ENCODE measurements at places on chromosomes 7 and 10. TPM values are rescaled to one million over a fixed set of nuclear protein-coding genes. Genes with fewer than 3 reads are reported as not detected.

The GRID2IP gene
- total RNA-seq, result not detected

The HOXA11 gene
- total RNA-seq, result 63.5 TPM

The TRIM50 gene
- not detected for total RNA-seq

The CHST15 gene
- total RNA-seq, result 9.7 TPM

The ASAH2B gene
- total RNA-seq, result 2.8 TPM

The CRHR2 gene
- not detected for total RNA-seq

GRCh38 chr10:3737864-3738263 lies 47.1 kb downstream of the KLF6 start:
- no peaks in the 10 kb centered on the region for H3K27me3 ChIP-seq
- no peak overlapping the region for H3K4me3 ChIP-seq
- no peaks in the 10 kb centered on the region for H3K36me3 ChIP-seq
- no peak overlapping the region for H3K27ac ChIP-seq
- no peaks in the 10 kb centered on the region for H3K4me1 ChIP-seq

- H3K4me1 ChIP-seq, result no peaks in the 10 kb centered on the region
- no peak overlapping the region for H3K27ac ChIP-seq
- H3K27me3 ChIP-seq, result no peaks in the 10 kb centered on the region
- no peaks in the 10 kb centered on the region for H3K36me3 ChIP-seq
- no peak overlapping the region for H3K4me3 ChIP-seq
- DNase-seq, result no peak
Observed at GRCh38 chr10:49029666-49030065, 85.7 kb downstream of the VSTM4 start.

- H3K27ac ChIP-seq, result no peak overlapping the region
- peaks cover 4% of the 10 kb centered on the region for H3K4me1 ChIP-seq
- DNase-seq, result no peak
- no peaks in the 10 kb centered on the region for H3K27me3 ChIP-seq
- H3K36me3 ChIP-seq, result no peaks in the 10 kb centered on the region
Observed at GRCh38 chr7:55033236-55033846, 14.5 kb downstream of the EGFR start.

DNA sequence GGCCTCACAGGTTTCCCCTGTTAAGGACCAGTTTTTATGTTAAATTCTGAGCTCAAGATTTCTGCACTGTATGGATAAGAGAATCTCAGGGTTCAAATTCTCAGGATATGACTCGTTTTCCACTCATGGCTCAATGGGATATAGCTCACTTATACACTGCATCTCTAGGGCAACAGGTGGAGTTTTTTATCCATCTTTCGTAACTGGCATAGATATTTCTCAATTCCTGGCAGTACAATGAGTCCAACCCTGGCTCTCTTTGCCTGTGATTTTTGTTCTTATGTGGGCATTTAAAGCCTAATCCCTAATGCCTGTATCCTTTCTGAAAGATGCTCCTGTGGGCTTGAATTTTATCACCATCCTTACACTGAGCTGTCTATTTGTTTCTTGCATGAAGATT lies 7.6 kb downstream of the CCDC172 start:
- no peaks in the 10 kb centered on the region for H3K4me1 ChIP-seq
- no peak overlapping the region for H3K4me3 ChIP-seq
- DNase-seq, result no peak

DNA sequence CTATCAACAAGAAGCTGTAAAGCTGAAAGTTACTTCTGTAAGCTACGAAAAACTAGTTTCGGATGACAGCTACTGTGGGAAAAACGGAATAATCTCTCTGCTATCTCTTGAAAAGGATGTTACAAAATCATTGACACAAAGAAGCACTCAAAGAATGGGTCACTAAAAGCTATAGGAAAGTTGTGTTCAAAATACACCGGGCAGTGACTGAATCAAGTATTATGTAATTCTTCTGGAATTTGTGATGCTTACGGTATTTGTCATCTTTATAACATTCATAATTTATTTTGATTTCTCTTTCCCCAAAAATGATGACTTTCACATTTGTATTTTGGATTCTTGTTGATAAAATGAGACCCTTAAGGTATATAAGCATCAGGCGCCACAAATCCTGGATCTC lies 112.1 kb upstream of the KLF6 start:
- H3K4me3 ChIP-seq, result no peak overlapping the region
- DNase-seq, result no peak
- no peaks in the 10 kb centered on the region for H3K27me3 ChIP-seq
- H3K27ac ChIP-seq, result peak overlapping the region; percentile 65
- no peaks in the 10 kb centered on the region for H3K36me3 ChIP-seq
- H3K4me1 ChIP-seq, result no peaks in the 10 kb centered on the region

GRCh38 chr10:29776246-29776645 lies 141.5 kb upstream of the SVIL start:
- no peak overlapping the region for H3K4me3 ChIP-seq
- no peaks in the 10 kb centered on the region for H3K36me3 ChIP-seq
- H3K27ac ChIP-seq, result no peak overlapping the region
- DNase-seq, result no peak
- no peaks in the 10 kb centered on the region for H3K27me3 ChIP-seq

GRCh38 chr7:68752485-68753178 lies 845.6 kb upstream of the AUTS2 start:
- H3K36me3 ChIP-seq, result no peaks in the 10 kb centered on the region
- H3K4me1 ChIP-seq, result no peaks in the 10 kb centered on the region
- no peak overlapping the region for H3K27ac ChIP-seq
- H3K4me3 ChIP-seq, result no peak overlapping the region
- DNase-seq, result no peak

DNA sequence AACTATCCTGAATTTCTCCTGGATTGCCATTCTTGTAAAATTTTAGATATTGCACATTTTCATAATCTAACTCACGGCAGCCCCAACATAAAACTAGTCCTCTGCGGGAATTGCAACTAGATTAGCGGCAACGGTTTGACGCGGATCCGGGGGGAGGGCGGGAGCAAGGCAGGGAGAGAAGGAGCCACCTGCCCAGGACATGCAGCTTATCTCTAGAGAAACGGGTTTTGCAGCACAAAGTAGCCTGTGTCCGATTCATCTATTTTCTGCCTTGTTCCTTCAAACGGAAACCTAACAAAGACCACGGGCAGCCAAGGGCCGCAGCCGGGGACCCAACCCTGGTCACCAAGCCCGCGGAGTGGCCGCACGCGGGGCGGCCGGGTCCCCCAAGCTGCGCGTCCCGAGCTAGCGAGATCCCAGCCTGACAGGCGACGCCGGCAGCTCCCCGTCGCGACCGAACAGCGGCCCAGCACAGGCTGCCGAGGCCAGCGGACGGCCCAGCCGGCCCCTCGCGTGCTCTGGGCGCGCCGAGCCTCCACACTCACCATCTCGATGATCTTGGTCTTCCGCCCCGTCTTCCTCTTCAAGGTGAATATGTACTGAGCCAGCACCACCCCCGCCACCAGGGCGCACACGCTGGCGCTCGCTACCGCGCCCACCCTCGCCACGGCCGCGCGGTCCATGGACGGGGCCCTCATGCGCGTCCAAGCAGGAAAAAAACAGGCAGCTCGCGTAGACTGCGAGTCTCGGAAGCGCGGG lies at the start of gene NT5C3A:
NT5C3A (minus strand) TSS at position 754 of the 759 bp plus-strand sequence; CDS start at position 683, 71 bp downstream.
- no peaks in the 10 kb centered on the region for H3K27me3 ChIP-seq
- peak within 1 kb of the TSS; percentile 95 for H3K27ac ChIP-seq
- peaks cover 3% of the 10 kb centered on the region for H3K4me1 ChIP-seq
- H3K36me3 ChIP-seq, result no peaks in the 10 kb centered on the region
- peak within 1 kb of the TSS; percentile 98 for H3K4me3 ChIP-seq

DNA sequence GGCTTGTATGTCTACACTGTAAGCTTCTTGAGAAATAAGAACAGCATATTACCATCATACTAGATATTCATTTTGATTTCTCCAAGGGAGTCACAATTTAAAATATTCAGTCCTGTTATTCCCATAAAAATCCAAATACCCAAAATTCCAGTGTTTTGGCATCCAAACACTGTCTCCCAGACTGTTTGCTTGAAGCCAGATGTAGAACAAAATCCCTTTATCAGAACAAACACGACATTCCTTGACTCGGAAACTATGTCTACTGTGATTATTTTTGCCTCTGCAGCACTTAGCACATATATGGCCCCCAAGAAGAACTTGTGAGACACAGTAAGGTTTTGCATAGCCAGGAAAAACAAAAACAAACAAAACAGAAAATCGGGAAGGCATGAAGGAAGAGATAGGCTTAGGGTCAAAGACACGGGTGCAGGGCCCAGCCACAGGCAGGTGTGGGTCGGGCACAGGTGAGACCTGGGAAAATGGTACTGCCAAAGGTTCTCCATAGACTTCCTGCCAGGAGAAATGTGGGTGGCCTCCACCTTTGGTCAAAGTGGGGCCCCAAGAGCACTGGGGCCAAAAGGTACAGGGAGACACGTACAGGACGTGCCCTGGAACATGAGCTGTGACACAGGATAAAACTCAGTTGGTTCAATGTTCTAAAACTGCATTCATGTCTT lies 36.5 kb downstream of the CPXM2 start:
- no peak overlapping the region for H3K4me3 ChIP-seq
- H3K27me3 ChIP-seq, result no peaks in the 10 kb centered on the region
- DNase-seq, result no peak
- no peak overlapping the region for H3K27ac ChIP-seq
- no peaks in the 10 kb centered on the region for H3K4me1 ChIP-seq

GRCh38 chr7:140534743-140535142 lies 55.4 kb upstream of the MKRN1 start:
- H3K4me1 ChIP-seq, result no peaks in the 10 kb centered on the region
- H3K4me3 ChIP-seq, result no peak overlapping the region
- DNase-seq, result no peak
- no peaks in the 10 kb centered on the region for H3K36me3 ChIP-seq
- no peaks in the 10 kb centered on the region for H3K27me3 ChIP-seq

DNA sequence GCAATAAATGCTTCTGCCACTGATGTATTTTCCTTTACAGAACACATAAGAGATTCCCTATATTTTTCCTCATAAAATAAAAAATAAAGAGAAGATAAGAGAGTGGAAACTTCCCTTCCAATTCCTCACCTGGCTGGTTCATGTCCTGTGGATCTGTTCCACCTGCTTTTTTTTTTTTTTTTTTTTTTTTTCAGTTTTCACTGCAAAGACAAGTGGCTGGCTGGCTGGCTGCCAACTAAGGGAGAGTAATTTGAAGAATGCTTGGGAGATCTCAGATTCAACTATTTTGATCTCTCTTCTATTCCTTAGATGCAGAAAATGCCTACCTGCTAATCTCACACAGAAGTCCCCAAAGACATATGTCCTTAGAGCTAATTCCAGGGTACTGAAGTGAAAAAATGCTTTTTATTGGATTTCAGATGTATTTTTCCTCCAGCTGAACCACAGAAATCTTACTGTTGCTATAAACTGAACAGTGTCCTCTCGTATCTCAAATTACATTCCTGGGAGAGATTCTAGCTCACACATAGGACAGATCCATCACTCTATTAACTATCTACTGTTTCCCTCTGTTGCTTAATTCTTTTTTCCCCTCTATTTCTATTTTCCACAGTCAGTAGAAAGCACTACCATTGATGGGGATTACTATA lies 120.8 kb downstream of the NRCAM start:
- no peaks in the 10 kb centered on the region for H3K36me3 ChIP-seq
- DNase-seq, result no peak
- H3K4me3 ChIP-seq, result no peak overlapping the region
- H3K4me1 ChIP-seq, result no peaks in the 10 kb centered on the region
- H3K27me3 ChIP-seq, result no peaks in the 10 kb centered on the region
- no peak overlapping the region for H3K27ac ChIP-seq
